ENCODE measurements at places on chromosomes 6 and 20.
A peak's percentile ranks its signal among the peaks of the same experiment; 100 is the strongest.

DNA sequence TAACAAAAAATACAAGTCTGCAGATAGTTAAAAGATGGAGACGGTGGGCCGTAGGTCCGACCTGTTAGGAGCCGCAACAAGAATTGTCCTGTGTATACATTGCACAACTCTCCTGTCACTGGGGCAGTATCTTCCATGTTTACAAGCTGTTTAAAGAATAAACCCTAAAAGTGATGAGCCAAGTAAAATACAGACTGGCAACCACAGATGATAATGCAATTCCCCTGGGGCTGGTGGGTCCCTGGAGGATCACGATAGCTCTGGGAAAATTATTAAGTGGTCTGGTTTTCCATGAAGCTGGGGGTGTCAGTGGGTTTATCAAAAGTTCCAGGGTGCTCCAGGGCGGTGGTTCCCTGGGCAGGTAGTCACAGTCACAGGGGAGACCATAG lies 8.1 kb upstream of the FAM50B start:
- no peak for DNase-seq

- no peak for DNase-seq
These were observed 12.8 kb downstream of the PTPRK start for GRCh38 chr6:128507337-128508310.

DNA sequence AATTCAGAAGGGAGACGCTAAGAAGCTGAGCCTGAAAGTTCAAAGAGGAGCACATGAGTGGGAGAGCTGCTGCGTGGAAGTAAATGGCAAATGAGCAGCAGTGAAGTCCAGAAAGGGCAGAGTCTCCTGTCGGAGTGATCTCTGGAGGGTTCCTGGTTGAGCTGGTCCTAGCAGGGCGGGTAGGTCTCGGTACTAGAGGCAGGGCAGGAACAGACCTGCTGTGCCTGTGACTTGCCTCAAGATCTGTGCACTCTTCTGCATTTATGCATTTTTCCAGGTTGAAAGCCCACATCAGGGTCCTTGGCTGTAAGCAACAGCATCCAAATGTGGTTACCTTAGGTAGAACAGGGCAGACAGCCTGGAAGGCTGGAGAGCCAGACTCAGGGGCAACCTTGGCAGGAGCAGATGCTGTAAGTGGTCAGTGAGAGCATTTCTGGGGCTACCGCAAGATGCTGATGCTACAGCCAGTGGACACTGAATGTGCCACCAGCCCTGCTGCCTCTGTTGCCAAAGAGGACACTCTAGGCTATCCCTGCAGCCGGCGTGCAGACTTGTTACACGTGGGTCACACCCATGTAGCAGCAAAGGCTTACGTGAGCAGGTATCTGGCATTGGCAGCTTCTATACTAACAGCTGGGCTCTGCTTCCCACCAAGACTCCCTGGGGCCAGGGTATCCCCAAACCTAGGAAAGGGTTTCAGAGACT lies 8.4 kb downstream of the DUSP22 start:
- DNase-seq, result no peak

- no peak for DNase-seq
These were observed 6.1 kb upstream of the PM20D2 start for GRCh38 chr6:89139509-89140346.

- no peak for DNase-seq
These were observed 184.8 kb upstream of the COL21A1 start for GRCh38 chr6:56432194-56432593.

DNA sequence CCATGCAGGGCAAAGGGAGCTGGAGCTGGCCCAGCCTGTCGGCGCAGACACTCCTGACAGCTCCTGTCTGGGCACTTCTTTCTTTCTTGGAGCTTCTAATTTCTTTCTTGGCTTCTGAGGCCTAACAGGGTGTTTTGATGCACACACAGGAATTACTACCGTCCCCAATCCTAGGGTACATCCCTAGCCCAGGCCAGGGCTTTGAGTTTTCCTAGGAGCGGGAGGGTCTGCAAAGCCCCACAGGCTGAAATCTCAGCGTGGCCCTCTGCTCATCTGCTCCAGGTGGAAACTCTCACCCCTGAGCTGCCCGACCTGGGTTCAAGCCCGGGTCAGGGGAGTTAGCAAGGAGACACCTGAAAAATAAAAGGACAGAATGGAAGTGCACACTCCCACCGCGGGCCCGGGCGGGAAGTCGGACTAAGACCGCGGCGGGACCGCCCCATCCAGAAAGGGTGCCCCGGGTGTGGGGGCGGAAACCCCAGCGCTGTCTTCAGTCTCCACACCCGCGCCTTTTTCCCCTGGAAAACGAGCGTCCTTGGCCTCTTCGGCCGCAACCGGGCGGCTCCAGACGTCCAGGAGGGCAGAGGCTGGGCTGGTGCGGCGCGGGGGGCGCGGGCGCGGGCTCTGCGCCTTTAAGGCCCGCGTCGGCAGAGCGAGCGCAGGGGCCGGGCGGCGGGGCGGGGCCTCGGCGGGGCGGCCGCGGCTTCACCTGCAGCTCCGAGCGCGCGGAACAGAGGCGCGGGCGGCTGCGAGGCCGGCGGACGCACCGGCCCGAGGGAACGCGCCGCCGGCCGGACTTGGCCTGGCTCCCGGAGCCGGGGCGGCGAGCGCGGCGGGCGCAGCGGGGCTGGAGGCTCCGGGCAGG lies at the start of gene CDH4:
Gene CDH4, plus strand, starts transcription at position 733 of the 865 bp plus-strand sequence.
- DNase-seq, result no peak

DNA sequence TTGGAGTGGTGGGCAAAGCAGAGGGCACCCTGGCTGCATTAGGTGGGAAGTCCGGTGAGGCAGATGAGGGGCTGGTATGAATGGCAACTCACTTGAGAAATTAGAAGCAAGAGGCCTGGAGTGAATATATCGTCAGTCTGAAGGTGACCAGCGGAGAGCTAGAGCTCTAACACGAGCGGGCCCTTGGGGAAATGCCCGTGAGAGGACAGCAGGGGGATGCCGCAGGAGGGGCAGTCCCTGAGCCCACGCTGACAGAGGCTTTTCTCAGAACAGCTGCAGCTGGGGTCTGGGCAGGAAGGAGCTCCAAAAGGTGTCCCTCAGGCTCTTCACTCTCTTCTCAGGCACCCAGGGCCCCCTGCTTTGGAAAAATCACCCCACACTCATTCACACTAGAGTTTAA lies 32.0 kb upstream of the CD93 start:
- no peak for DNase-seq

DNA sequence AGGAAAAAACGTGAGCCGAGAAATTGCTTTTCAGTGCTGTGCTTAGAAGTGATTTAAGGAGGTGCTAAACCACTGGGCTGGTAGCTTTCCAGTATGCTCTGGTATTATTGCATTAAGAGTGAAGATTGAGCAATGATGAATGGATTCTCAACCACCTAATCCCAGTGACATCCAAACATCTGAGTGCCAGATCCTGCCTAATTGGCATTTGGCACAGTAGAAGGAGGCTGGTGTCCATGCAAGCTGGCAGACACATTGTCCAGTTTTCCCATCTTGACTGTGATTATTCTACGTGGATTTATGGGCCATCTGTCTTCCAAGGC lies 398.0 kb upstream of the PLCB4 start:
- no peak for DNase-seq

DNA sequence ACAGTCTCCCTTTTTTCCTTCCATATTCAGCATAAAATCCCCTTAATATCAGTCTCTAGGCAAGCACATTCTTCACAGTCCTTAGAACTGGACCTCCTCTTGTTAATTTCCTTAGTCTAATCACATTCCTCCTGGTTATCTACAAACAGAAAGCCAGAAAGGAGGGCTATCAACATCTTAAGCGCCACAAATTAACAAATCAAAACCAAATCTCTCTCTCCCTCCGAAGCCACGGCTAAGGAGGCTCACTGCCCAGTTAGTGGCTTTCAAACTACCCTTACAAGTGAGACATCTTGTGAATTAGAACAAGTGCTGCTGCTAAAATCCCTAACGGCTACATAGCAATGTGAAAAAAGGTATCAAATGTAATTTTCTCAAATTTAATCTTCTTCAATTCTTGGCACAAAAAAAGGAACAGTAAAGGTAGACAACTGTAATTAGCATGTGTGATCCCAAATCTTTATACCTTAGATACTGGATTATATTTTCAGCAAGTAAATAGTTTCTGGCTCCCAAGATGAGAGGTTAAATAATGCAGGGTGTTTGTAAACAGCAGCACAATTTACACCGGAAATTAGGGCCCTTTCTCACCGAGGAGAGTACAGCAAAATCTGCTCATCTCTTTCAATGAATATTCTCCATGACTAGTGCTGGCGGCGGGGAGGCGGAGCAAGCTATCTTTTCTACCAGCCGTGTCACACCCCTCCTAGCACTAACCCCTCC lies 1.4 kb upstream of the TRIM39 start:
- DNase-seq, result peak; percentile 70

DNA sequence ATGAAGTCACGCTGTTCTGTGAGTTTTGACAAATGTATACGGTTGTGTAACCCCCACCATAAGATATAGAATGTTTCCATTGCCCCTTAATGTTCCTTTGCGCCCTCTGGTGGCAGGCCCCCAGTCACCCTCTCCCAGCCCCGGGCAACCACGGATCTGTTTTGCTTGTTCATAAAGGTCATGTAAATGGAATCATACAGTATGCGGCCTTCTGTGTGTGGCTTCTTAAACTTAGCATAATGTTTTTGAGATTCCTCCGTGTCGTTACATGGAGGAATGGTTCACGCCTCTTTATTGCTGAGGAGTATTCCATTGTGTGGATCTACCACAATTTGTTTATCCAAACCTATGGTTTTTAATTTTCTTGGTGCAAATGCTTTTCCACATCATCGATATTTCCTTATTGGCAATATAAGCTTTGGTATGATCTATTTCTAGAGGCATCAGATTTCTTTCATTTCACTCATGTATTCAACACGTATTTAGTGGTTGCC lies 28.4 kb downstream of the LYRM2 start:
- DNase-seq, result peak; percentile 76

- DNase-seq, result no peak
These were observed 20.9 kb upstream of the POM121L2 start for GRCh38 chr6:27332692-27333641.

DNA sequence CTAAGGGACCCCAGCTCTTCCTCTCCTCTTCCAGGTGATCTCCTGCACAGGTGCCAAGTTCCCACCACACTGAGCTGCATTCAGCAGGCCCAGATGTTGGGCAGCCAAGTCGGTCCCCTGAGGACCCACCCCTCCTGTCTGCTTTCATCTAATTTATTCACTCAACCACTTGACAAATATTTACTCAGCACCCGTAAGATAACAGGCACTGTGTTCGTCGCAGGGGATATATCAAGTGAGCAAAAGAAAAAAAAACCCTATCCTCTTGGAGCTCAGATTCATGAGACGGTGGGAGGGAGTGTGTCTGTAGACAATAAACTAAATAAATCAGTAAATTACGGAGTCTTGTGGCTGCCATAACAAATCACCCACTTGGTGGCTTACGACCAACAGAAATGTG lies 143.6 kb downstream of the MRPL14 start:
- no peak for DNase-seq

DNA sequence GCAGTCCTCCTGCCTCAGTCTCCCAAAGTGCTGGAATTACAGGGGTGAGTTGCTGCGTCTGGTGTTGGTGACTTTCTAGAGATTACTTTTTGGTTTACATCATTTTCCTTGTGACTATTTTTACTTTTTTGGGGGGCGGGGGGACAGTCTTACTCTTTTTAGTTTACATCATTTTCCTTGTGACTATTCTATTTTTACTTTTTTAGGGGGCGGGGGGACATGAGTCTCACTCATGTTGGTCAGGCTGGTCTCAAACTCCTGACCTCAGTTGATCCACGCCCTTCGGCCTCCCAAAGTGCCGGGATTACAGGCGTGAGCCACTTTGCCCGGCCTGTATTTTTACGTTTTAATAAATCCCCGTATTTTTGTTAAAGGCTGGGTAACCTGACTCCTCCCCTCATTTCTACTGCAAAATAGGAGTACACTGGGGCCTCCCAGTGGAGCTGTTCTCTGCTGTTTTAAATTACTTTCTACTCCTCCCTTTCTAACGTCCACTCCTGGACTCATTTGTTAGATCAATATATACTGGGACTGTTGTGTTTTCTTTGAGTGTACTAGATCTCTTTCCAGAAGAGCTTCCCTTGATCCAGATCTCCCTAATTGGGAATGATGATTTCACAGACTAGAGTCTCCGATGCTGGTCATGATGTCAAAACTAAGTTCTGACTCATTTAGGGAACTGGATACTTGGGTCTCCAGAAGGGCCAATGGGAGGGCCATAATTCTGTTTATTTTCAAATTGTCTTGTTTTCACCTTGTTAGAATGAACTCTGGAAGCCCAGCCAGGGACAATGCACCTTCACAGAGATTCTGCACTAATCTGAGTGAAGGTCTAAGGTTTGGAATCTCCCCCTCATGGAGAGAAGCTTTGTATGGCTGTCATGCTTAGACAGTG lies 9.2 kb downstream of the HSPA1B start:
- DNase-seq, result no peak

DNA sequence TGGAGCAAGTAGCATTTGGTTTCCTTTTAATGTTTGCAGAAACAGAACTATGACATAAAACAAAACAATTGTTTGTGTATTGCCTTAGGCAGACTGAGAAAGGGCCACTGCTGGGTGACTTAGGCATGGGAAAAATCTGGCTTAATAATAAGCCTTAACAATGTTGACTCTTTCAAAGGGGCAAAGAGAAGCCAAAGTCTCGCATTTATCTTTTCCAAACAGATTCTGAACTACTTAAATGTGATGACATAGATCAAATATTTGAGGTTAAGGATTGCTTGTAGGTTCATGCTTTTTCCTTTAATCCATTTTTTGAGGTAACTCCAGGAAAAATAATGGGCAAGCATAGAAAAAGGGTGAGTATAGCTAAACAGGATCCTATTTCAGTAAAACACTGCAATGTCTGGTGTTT lies 39.6 kb downstream of the ADAT2 start:
- DNase-seq, result no peak

GRCh38 chr6:125918681-125919566 lies 37.6 kb upstream of the HINT3 start:
- no peak for DNase-seq

GRCh38 chr6:33757906-33758305 lies 11.2 kb upstream of the IP6K3 start:
- DNase-seq, result no peak

GRCh38 chr20:21501184-21501583 lies 12.7 kb downstream of the NKX2-2 start:
- DNase-seq, result no peak

DNA sequence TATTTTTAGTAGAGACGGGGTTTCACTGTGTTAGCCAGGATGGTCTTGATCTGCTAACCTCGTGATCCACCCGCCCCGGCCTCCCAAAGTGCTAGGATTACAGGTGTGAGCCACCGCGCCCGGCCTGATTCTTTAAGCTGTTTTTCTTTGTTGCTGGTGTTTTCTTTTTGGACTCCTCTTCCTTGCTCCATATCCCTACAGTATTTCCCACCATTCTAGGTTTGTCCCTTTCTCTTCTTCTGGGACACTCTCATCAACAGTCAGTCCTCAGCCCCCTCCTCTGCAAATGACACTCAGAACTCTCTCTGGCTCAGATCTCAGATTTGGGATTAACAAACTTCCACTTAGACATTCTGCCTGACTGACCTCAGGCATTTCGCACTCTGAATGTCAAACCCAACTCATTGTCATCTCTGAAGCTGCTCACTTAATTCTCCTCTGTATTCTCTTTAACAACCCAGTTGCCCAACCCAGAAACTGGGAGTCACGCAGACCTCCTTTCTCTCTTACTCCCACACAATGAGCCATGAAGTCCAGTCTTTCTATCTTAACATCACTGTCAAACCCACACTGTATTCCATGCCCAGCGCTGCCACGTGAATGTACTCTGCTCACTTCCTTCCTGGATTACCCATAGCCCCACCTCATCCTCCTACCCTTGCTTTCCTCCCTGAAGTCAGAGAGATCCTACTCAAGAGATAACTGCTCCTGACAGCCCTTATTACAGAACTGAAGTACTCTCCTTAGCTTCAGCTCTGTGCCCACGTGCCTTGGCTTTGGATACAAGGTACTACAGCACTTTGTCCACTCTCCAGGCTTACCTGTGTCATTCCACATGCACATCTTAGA lies 2.6 kb downstream of the MPIG6B start:
- no peak for DNase-seq

Data from thymus (tissue), 14 donors.